ENCODE measurements at places on chromosomes 13 and 19. TPM values are rescaled to one million over a fixed set of nuclear protein-coding genes. Genes with fewer than 3 reads are reported as not detected.

DNA sequence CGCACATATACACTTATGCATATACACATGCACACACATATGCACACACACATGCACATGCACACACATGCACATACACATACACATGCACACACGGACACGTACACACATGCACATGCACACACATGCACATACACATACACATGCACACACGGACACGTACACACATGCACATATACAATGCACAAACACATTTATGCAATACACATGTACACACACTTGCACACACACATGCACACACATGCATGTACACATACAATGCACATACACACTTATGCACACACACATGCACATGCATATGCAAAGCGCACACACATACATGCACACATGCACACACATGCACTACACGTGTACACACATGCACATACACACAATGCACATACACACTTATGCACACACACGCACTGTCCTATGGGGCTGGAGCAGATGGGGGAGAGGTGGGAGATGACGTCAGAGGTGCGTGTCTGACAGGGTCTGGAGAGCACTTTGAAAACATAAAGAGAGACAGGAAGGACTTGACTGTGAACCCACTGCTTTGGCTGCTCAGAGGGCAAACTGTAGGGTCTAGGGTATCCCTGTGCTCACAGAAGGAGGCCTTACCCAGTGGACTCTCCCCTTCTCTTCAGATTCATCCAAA is 108.2 kb downstream of the UQCRFS1 start:
- DNase-seq, result no peak

GRCh38 chr13:66348745-66349690 is 881.1 kb downstream of the PCDH9 start:
- no peak for DNase-seq

- DNase-seq, result no peak
Observed at GRCh38 chr13:103799028-103799427, 732.8 kb upstream of the SLC10A2 start.

DNA sequence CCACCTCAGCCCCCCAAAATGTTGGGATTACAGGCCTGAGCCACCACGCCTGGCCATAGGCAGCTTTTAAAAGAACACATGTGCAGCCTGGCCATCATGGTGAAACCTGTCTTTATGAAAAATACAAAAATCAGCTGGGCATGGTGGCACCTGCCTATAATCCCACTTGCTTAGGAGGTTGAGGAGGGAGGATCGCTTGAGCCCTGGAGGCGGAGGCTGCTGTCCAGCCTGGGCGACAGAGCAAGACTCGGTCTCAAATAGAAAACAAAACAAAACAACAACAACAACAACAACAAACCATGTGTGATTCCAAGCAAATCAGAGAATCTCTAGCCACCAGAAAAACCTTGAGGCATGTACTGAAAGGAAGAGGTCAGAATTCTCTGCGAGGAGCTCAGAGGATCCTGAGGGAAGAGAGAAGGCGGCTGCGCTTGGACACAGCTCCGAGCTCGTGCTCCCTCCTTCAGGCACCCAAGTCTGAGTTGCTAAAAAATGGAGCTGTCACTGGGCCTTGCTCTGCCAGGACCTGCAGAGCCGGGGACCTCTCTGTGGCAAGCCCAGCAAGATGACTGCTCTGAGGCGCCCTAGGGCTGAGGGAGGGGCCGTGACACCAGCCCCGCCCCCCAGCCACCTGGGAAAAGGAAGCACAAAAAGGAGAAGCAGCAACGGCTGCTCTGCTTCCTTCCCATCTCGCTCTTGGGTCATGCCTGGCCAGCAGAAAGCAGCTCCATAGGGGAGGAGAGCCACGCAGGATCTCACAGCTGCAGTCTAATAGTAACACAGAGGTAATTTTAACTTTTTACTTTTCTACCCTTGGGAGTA is at the start of gene ARL11:
ARL11 (plus strand) TSS at position 677 of the 822 bp plus-strand sequence. CDS start 1,941 bp downstream, outside the sequence.
- peak; percentile 93 for DNase-seq

- DNase-seq, result no peak
Observed at GRCh38 chr19:5683177-5683886, 2.5 kb downstream of the HSD11B1L start.

- DNase-seq, result no peak
Observed at GRCh38 chr13:37277007-37277406, 171.5 kb upstream of the CSNK1A1L start.

DNA sequence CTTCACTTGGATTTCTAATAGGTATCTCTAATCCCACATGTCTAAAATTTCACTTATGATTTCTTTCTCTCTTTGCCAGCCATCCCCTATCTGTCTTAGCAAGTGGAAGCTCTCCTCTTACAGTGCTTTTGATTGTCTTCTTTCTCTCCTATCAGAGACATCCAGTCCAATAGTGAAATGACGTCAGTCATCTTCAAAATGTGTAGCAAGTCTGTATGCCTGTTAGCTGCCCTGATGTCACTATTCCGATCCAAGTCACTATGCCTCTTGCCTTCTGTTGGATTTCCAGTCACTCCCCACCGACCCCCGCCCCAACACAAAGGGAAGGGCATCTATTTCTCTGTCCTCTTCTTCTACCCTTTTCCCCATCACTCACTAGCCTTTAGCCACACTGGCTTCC is 96.4 kb downstream of the WASF3 start:
- no peak for DNase-seq

GRCh38 chr13:114119196-114119595 is 13.2 kb downstream of the RASA3 start:
- DNase-seq, result no peak

DNA sequence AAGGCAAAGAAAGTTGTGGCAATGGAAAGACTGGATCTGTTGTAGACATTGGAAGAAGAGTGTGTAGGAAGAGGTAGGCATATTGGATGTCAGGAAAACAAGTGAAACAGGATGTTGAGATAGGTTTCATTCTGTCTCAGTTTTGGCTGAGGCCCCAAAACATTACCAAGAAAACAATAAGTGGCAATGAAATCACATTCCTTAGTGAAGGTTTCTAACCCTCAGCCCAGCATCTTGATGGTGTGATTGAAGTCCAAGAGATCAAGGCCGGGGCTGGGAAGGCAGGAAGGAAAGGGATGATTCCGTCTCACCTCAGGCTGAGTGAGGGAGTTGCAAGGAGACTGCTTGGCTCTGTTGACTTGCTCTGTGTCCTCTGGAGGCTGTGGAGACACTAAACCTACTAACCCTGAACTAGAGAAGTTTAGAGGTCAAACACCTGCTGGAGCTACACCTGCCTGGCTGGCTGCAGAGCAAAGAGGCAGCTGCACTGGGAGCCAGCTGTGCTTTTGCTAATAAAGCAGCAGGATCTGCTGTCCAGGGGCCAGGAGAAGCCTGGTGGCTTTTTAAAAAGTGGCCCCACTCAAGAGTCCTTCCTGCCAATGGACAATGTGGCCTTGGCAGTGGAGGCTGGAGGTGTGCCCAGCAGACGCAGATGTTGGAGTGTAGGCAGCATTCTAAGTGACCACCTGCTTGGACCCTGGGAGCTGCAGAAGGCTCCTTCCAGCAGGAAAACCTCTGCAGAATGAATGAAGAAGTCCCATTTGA is 53.6 kb downstream of the DGKH start:
- DNase-seq, result no peak

- DNase-seq, result no peak
Observed at GRCh38 chr13:113897966-113898365, 34.1 kb upstream of the GAS6 start.

- no peak for DNase-seq
Observed at GRCh38 chr13:77417897-77418296, 91.0 kb upstream of the MYCBP2 start.

LRRC25 gene
- 3.2 TPM for total RNA-seq

LENG9 gene
- 3.6 TPM for total RNA-seq

TUBB4A gene
- total RNA-seq, result 12.6 TPM

ZNF544 gene
- total RNA-seq, result 31.0 TPM

PAN3 gene
- total RNA-seq, result 54.8 TPM

ZNF878 gene
- total RNA-seq, result 1.0 TPM

MBD3L2 gene
- not detected for total RNA-seq

CNN1 gene
- not detected for total RNA-seq

RUVBL2 gene
- 146 TPM for total RNA-seq
